Activated naive CD4-positive, alpha-beta T cell treated with anti-CD3 and anti-CD28 coated beads, Interleukin-2, amount 10 ng/mL, durations not matched to agents 5 hours and 36 hours (primary cell): ENCODE measurements at places on chromosomes 11 and 22. TPM values are rescaled to one million over a fixed set of nuclear protein-coding genes. Genes with fewer than 3 reads are reported as not detected.

Gene APOA4
- total RNA-seq: not detected

Gene DENND6B
- total RNA-seq: 4.7 TPM

Gene HEPN1
- not detected for total RNA-seq

Gene C11orf91
- not detected for total RNA-seq

Gene LMO2
- total RNA-seq: not detected

Gene SLC6A5
- not detected for total RNA-seq

Gene MUC5AC
- total RNA-seq: not detected

Gene CNTF
- 3.0 TPM for total RNA-seq

Gene CCDC87
- total RNA-seq: not detected

Gene PANX3
- total RNA-seq: not detected

Gene NELL1
- total RNA-seq: not detected

Gene PNPLA3
- 0.15 TPM for total RNA-seq

Gene GAL
- not detected for total RNA-seq

Gene TOMM22
- total RNA-seq: 76.7 TPM

Gene FADD
- 33.1 TPM for total RNA-seq

Gene SERPIND1
- not detected for total RNA-seq

Gene NCAPH2
- 83.5 TPM for total RNA-seq

Gene OR6T1
- total RNA-seq: not detected

Gene OVOL1
- total RNA-seq: 0.48 TPM

Gene C2CD2L
- 28.4 TPM for total RNA-seq

Gene GRAP2
- 120 TPM for total RNA-seq

Gene GALNT18
- total RNA-seq: 0.99 TPM

Gene MRPL21
- 54.9 TPM for total RNA-seq

Gene PLAAT2
- total RNA-seq: not detected

Gene GTSE1
- 63.6 TPM for total RNA-seq

Gene C11orf86
- total RNA-seq: not detected

Gene ACTN3
- 0.05 TPM for total RNA-seq

Gene GAS2
- total RNA-seq: 2.2 TPM

Gene API5
- 113 TPM for total RNA-seq

Gene MS4A3
- total RNA-seq: not detected
